ENCODE measurements at places on chromosomes 4 and X.

- no peak for DNase-seq
Measured at GRCh38 chr4:126552321-126552720, 1080.4 kb upstream of the INTU start.

DNA sequence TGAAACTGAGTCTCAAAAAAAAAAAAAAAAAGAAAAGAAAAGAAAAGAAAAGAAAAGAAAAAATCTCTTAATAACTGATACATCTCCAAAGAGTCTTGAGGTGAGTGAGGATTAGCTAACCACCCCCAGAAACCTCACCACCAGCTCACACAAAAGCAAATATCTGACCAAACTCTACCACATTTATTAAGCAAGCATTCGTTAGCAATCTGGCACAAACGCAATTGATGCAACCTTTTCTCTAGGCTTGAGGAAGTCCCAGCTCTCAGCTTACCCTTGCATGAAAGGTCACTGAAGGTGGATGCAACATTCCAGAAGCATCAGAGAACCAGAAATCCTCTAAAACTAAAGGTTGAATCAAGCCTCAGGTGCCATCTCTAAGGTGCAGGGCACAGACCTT lies 231.9 kb upstream of the BCOR start:
- DNase-seq, result no peak

DNA sequence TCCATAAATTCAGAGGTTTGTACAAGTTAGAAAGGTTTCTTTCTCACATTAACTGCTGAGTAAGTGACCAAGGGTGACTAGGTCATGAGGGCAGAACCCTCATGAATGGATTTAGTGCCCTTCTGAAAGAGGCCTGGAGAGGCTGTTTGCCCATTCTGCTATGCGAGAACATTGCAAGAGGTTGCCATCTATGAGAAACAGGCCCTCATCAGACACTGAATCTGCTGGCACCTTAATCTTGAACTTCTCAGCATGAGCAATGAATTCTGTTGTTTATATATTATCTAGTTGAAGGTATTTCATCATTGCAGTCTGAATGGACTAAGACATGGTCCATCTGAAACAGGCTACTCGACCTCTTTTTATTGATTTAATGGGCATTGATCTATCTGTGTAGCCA lies 96.2 kb upstream of the GPRIN3 start:
- no peak for DNase-seq

- DNase-seq, result no peak
Measured at GRCh38 chrX:49000636-49001035, 1.4 kb downstream of the GRIPAP1 start.

GRCh38 chr4:129364747-129365452 lies 268.9 kb downstream of the C4orf33 start:
- no peak for DNase-seq

GRCh38 chrX:54166915-54167314 lies 16.1 kb downstream of the FAM120C start:
- no peak for DNase-seq
